Memory B cell (primary cell): ENCODE measurements at places on chromosomes 1 and 21.

- no peak for DNase-seq
Measured at GRCh38 chr1:56175211-56175610, 404.2 kb downstream of the PLPP3 start.

DNA sequence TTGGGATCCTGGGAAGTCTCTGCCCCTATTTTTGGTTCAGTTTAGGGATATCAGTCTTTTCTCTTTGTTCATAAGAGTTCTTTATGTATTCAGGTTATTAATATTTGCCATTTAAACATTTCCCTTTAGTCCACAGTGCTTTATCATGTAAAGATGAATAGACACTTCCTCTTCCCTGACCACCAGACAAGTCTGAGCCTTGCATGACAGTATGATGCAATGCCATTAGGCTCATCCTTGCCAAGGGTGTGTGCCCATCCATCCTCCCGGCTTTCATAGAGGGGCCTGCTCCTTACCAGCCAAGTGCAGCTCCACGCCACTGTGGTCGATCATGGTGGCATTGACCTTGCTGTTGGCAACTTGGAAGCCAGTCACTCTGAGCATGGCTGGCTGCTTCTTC is 52.1 kb downstream of the ZSCAN20 start:
- DNase-seq, result no peak

DNA sequence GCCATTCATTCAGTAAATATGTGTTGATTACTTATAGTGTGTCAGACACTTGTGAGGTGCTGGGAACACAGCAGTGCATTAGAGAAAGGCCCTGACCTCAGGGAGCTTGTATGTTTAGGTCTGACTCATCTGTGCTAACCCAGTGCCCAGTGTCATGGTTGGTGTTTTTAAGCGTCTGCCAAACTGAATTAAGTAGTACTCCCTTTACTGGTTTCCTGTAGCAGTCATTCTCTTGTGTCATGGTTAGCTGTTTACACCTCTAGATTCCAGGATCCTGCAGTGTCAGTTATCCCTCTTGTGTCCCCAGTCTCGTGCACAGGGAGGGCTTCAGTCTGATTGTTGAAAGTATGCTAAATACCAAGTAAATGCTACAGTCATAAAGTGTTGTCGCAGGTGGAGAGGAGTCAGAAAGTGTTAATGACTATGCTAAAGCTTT is 14.2 kb downstream of the UCK2 start:
- no peak for DNase-seq

DNA sequence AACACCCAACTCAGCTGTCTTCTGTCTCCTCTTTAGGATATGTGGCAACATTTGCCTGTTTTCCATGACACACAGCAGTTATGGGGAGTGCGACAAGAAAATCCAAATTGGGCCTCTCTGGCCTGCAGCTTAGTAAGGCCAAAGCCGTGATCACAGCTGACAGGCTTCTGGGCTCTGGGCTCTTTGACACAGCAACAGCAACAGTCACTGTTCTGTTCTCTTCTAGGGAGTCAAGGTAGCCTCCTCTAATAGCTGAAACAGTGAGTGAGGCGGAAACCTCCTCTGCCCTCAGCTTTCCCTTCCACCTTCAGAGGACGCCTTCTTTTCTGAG is 19.0 kb downstream of the CLCA1 start:
- no peak for DNase-seq

GRCh38 chr1:19360843-19361610 is 48.9 kb downstream of the SLC66A1 start:
- no peak for DNase-seq

- no peak for DNase-seq
Measured at GRCh38 chr1:5490635-5491034, 501.6 kb downstream of the NPHP4 start.

GRCh38 chr21:14554948-14555347 is 8.8 kb upstream of the SAMSN1 start:
- DNase-seq, result no peak

DNA sequence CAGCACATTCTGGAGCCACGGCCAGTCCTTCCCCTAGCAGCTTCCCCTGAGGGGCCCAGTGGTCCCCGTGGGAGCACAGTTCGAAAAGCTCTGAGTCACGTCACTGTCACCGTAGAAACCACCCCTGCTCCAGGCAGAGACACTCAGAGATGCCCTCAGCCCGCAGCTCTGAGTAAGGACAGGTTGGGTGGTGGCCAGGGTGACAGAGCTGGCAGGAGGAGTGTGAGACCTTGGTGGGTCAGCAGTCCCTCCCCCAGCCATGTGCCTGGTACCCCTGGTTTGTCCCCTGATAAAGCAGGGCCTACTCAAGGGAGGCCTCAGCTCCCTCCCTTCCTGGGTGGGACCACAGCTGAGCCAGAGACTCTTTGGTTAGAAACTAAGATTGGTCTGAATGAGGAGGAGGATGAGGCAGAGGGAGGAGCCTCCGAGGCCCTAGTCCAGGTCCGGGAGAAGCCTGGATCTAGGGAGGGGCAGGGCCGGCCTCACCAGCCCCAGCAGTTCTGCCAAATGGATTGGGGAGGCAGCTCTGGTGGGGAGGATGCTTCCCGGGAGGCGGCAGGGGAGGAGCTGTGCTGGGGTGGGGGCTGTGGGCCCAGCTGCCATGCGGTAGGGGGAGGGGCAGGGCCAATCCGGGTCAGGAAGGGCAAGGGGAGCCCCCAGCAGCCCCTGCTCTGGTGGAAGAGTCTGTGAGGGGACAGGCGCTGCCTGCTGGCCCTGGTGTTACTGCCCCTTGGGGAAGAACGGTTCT is 55.2 kb downstream of the SLC9A1 start:
- peak; percentile 55 for DNase-seq

DNA sequence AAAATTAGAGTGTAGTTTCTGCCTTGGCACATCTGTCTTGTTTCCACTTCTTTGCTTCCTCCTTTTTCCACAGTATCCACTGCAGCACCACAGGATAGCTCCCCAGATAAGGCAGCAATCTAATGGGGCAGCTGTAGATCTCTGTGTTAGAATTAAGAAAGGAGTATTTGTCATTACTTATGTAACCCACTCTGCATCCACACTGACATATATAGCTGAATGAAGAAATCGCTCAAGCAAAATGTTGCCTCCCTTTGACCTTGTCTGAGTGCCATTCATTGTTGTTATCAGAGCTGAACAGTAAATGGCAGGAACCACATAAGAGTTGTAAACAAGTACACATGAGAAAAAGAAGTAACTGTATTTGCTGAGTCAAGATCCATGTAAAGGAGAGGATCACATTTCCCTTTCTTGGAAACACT is 45.9 kb upstream of the DPH5 start:
- no peak for DNase-seq

DNA sequence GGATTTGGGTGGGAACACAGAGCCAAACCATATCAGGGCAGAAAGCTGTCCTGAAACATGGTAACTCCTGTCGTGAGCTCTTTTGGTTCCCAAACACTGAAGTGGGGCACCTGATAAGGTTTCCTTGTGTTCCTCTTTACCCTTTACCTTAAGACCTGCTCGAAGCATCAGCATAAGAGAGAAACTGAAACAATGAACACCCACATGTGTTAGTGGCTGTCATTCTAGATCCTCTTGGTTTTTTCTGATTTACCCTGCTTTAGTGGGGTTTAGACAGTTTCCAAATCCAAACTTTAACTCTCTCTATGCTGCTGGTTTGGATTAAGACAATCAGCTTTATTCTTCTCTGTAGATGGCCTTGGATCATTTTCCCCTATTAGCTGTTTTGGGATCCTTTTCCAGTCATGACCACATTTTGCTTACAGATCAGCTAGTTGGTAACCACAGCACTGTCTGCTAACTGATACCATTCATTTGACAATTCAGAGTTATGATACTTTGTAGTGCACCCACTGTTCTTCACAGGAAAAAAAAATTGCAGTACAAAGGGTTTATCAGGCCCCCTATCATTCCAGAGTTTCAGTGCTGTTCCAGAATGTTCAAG is 975 bp upstream of the MNDA start:
- no peak for DNase-seq

GRCh38 chr1:205041998-205042910 is 758 bp upstream of the CNTN2 start:
- no peak for DNase-seq

- no peak for DNase-seq
Measured at GRCh38 chr1:25129380-25129779, 102.9 kb downstream of the SYF2 start.

- no peak for DNase-seq
Measured at GRCh38 chr21:20581361-20581760, 416.8 kb upstream of the NCAM2 start.

DNA sequence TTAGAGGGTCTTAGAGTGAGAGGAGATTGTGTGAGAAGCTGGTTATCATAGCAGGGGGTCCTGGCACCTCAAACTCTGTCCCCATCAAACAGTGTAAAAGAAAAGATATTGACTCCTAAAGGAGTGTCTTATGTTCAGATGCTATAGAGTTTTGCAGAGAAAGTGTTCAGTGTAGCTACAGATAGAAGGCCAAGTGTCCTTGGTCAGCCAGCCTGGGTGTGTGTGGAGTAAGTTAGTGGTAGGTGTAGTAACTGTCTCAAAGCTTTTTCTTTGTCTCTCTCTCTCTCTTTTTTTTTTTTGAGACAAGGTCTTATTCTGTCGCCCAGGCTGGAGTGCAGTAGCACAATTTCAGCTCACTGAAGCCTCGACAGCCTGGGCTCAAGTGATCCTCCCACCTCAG is 17.2 kb downstream of the CAMTA1 start:
- no peak for DNase-seq

GRCh38 chr1:15885701-15886610 is 38.4 kb downstream of the SPEN start:
- DNase-seq, result peak; percentile 32

DNA sequence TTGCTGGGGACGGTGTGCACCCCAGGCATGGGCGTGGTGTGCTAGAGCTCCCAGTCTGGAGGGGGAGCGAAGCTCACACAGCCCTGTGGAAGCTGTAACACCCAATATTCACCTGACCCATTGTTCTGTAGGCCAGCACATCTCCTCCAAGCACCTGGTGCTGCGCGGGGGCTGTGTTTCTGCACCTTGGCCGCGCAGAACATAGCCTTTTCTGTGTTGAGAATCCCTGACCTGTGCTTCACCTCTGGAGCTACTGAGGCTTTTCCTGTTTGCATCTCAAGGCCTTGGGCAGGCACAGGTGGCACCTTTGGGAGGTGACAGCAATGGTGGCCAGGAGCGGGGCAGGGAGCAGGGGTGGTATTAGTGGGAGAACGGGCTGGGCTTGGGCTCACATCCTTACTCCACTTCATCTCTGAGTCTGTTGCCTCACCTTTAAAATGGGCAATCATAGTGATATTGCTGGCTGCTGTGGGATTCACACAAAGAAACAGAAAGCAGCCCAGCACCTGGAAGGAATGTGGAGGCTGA is 343.9 kb upstream of the AJAP1 start:
- DNase-seq, result no peak

- DNase-seq, result no peak
Measured at GRCh38 chr1:89285745-89286380, 13.2 kb upstream of the GBP5 start.

GRCh38 chr1:53390261-53390660 is 62.4 kb upstream of the LRP8 start:
- no peak for DNase-seq

GRCh38 chr1:244354810-244355278 is 96.9 kb downstream of the ADSS2 start:
- DNase-seq, result no peak

- DNase-seq, result no peak
Measured at GRCh38 chr1:67850611-67851075, 17.4 kb upstream of the GNG12 start.
